ENCODE measurements at places on chromosomes 3 and 15.

DNA sequence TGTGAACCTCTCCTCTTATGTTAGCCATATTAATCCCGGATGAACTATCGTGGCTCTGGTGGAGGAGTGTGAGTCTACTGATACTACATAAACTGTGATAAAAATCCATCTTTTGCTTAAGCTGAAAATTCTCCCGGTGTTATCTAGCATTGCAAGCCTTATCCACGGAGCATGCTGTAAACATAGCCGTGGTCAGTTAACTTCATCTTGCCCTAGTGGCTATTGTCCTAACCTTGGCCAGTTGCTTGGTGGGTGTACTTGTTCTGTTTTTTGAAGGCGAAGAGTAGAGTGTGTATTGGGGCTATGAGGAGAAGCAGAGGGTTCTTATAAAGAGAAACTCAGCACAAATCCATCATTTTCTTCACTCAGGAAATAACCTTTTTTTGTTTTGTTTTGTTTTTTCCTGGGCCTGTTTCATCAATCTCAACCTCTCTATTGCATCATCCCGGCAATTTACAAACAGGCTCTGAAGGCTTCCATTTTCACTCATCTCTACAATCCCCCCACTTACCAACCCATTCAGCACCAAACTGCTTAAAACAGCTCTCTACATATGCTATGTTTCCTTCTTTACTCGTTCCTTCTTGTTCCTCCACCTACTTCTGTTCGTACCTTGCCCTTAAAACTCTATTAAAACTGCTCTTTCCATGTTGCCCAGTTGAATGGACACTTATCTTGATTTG is 135.5 kb upstream of the PTX3 start:
- DNase-seq, result no peak

GRCh38 chr3:36433511-36433910 is 53.2 kb downstream of the STAC start:
- no peak for DNase-seq

DNA sequence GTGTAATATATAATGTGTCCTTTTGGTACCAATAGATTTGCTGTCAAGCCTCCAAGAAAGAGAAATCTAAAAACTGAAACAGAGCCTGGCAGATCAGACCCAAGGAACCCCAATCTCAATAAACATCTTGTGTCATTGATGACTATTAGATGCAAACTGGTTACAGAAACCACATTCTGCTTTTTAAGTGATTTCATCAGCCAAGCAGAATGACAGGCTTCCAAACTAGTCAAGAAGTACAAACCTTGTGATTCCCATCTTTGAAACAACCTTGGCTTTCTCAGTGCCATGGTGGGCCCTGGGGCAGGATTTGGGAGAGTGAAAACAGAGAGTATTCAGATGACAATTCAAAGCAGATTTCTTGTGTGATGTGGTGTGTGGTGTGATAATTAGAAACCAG is 45.6 kb upstream of the STRIT1 start:
- DNase-seq, result no peak

GRCh38 chr3:99012051-99012450 is 110.6 kb upstream of the DCBLD2 start:
- DNase-seq, result no peak

GRCh38 chr3:195102609-195103467 is 168.1 kb downstream of the XXYLT1 start:
- DNase-seq, result no peak

DNA sequence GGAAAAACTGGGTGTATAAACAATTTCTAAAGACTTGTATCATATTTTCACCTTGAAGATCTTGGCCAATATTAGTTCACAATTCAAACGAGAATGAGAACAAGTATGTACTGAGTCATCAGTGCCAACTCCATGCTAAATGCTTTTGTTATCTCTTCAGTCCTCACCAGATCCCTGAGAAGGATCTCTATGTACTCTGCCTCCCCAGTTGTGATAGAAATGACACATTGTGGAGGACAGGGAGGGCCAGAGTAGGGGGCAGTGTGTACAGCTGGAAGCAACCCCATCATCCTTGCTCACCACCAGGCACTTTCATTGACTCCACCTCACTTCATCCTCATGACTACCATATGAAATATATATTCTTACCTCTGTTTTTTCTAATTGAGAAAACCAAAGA is 353.7 kb upstream of the SOX2 start:
- no peak for DNase-seq

DNA sequence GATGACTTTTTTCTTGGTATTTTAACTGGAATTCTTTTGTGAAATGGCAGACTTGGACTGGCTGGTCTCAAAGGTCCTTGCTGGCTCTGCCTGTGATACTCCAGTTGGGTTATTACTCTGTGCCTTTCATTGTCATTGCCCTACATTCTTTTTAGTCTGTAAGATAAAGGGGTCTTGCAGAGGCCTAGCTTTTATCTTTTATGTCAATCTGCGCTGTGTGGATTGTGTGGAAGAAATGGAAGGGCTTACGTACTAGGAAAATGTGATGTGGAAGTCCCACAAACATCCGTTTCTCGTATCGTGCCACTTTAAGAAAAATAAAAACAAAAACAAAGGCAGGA is 8.7 kb upstream of the TMEM212 start:
- no peak for DNase-seq

- DNase-seq, result no peak
Measured at GRCh38 chr3:11470031-11470853, 173.5 kb downstream of the VGLL4 start.
